ENCODE measurements at places on chromosomes 4 and X.

DNA sequence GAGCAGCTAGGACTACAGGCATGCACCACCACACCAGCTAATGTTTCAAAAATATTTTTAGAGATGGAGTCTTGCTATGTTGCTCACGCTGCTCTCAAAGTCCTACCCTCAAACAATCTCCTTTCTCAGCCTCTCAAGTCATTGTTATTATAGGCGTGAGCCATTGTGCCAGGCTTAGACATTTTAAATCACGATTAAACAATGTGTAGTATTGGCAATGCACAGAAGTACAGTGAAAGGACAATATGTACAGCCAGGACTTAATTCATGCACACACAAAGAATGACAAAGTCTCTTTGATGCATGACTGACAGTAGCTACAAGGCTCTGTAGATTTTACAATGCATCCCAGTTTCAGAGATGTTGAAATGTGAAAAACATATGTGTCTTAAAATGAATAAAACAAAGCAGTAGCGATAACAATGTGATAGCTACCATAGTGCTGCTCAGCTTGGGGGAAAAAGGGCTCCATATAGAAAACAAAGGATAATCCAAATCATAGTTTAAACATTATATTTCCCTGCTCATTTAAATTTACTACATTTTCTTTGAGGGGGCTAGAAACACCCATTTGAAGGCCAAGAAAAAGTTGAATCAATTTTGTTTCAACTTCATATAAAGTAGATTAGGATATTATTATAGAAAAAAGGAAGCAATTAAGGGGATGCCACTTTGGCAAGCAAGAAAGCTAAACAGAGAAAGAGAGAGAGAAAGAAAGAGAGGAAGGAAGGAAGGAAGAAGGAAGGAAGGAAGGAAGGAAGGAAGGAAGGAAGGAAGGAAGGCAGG lies 272.4 kb upstream of the SMIM31 start:
- no peak for DNase-seq
- H3K4me3 ChIP-seq, result no peak overlapping the region
- H3K4me1 ChIP-seq, result no peaks in the 10 kb centered on the region
- no peaks in the 10 kb centered on the region for H3K27me3 ChIP-seq
- H3K36me3 ChIP-seq, result no peaks in the 10 kb centered on the region

DNA sequence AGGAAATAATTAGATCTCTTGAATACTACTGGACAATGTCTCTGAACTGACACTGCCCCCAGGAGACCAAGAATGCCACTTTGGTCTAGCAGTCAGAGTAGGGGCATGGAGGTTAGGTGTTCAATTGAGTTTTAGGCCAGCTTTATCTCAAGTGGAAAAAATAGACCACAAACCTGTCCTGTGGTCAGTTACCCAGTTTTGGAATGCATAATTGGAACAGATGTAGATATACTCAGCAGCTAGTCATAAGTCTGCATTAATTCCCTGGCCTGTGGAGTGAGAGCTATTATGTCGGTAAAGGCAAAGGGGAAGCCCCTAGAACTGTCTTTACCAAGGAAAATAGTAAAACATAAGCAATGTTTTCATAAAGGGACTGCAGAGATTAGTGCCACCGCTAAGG lies 587.7 kb downstream of the GLUD2 start:
- no peaks in the 10 kb centered on the region for H3K4me1 ChIP-seq
- H3K27ac ChIP-seq, result no peak overlapping the region
- H3K27me3 ChIP-seq, result no peaks in the 10 kb centered on the region
- DNase-seq, result no peak
- H3K36me3 ChIP-seq, result no peaks in the 10 kb centered on the region

DNA sequence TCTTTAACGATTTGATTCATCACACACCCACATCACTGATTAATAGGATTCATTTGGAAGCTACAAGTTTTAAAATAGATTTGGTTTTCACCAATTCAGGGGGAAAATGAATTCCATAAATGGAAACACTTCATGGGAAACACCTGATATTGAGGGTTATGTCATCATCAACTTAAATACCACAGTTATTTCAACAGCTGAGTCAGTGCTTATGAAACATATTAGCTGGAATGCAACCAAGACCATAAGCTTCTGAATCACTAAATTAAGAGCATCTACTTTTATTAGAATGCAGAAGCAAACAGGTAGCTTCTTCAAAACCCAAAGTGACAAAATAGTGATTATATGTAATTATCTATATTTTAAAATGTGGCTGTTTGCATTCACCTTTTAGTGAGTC lies 207.8 kb upstream of the DCAF8L1 start:
- DNase-seq, result no peak
- H3K27ac ChIP-seq, result no peak overlapping the region
- no peak overlapping the region for H3K4me3 ChIP-seq
- H3K36me3 ChIP-seq, result no peaks in the 10 kb centered on the region
- no peaks in the 10 kb centered on the region for H3K4me1 ChIP-seq
- no peaks in the 10 kb centered on the region for H3K27me3 ChIP-seq

DNA sequence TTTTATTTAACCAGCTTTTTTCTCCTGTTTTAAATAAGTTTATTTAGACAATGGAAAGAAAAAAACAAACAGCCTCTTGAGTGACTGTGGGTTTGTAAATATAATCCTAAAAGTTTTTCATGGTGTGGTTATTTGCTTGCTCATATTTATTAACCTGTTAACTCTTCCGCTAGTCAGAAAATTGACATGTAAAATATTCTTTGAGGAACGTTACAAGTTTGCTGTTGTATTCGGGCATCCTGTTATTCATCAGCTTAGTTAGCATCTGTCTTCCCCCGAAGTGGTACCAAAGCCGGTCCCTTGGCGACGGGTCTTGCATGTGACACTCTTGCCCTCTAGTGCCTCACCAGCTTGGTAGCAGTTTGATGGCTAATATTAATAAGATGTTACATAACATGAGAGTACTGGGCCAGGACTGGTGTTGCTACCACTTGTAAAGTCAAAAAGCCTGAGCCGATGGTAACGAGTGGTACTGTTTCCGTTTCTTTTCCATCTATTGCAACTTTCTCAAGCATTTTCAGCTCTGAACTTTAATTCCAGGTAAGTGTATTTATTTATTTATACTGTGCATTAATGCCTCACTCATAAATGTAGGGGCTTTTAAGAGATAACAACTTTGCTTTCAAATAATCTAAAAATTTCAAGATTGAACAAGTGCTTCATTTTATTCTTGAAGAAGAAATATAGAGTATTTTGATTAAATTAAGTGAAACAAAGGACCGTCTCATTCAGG lies at the start of gene NDST3:
Gene NDST3, plus strand, starts transcription at position 434 of the 733 bp plus-strand sequence. CDS start 19,425 bp downstream, outside the sequence.
- peak within 1 kb of the TSS; percentile 44 for H3K4me3 ChIP-seq
- peak; percentile 6 for DNase-seq
- no peaks in the 10 kb centered on the region for H3K36me3 ChIP-seq
- peaks cover 37% of the 10 kb centered on the region for H3K27me3 ChIP-seq
- peaks cover 3% of the 10 kb centered on the region for H3K4me1 ChIP-seq

GRCh38 chrX:88425739-88426138 lies 321.3 kb upstream of the CPXCR1 start:
- H3K4me1 ChIP-seq, result no peaks in the 10 kb centered on the region
- no peak overlapping the region for H3K4me3 ChIP-seq
- no peaks in the 10 kb centered on the region for H3K27me3 ChIP-seq
- no peak for DNase-seq
- no peaks in the 10 kb centered on the region for H3K36me3 ChIP-seq
- H3K27ac ChIP-seq, result no peak overlapping the region

- no peak overlapping the region for H3K27ac ChIP-seq
- H3K4me3 ChIP-seq, result no peak overlapping the region
- H3K27me3 ChIP-seq, result no peaks in the 10 kb centered on the region
- no peak for DNase-seq
- peaks cover 35% of the 10 kb centered on the region for H3K36me3 ChIP-seq
- H3K4me1 ChIP-seq, result peaks cover 8% of the 10 kb centered on the region
These were observed 107.2 kb downstream of the AKAP4 start for GRCh38 chrX:50093625-50094024.

GRCh38 chr4:51906167-51906958 lies 63.4 kb downstream of the DCUN1D4 start:
- peaks cover 29% of the 10 kb centered on the region for H3K36me3 ChIP-seq
- H3K27me3 ChIP-seq, result no peaks in the 10 kb centered on the region
- H3K27ac ChIP-seq, result peak overlapping the region; percentile 27
- H3K4me3 ChIP-seq, result no peak overlapping the region
- DNase-seq, result peak; percentile 33

DNA sequence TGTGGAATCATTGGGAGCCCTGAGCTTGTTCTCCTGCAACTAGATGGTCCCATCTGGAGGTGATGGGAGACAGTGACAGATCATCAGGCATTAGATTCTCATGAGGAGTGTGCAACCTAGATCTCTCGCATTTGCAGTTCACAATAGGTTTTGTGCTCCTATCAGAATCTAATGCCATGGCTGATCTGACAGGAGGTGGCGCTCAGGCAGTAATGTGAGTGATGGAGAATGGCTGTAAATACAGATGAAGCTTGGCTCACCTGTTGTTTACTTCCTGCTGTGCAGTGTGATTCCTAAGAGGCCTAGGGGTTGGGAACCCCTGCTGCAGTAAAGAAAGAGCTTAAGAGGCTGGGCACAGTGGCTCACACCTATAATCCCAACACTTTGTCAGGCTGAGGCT lies 42.2 kb upstream of the PUDP start:
- no peaks in the 10 kb centered on the region for H3K27me3 ChIP-seq
- H3K4me3 ChIP-seq, result no peak overlapping the region
- DNase-seq, result no peak
- H3K27ac ChIP-seq, result no peak overlapping the region
- no peaks in the 10 kb centered on the region for H3K4me1 ChIP-seq

Measured in stimulated activated naive B cell treated with anti-CD40 and anti-IgM and Interleukin-4, amounts not matched to agents 10 μg/mL and 1 μg/mL and 100 μg/mL, for 72 hours (primary cell).